Fibroblast of skin of right quadriceps (primary cell): ENCODE measurements at places on chromosomes 16 and 17.
A peak's percentile ranks its signal among the peaks of the same experiment; 100 is the strongest.

DNA sequence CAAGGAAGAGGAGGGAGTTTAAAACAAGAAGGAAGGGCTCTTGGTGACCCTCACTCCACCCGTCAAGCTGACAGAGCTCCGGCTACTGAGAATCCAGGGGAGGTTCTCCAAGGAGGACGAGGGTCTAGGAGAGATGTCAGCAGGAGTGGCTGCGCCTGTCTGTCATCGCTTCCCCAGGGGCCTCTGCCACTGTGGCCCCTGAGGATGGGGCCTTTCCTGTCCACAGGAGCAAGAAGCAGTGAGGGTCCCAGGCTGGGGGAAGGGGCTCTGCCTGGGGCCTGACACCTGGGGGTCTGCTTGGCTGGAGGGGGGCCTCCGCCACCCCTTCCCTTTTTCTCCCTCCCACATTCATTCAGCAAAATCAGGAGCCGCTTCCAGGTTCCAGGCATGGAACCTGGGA is 66.5 kb upstream of the TNRC6C start:
- no peak for DNase-seq

- no peak for DNase-seq
Measured at GRCh38 chr16:66309-67182, 5.9 kb downstream of the RHBDF1 start.

DNA sequence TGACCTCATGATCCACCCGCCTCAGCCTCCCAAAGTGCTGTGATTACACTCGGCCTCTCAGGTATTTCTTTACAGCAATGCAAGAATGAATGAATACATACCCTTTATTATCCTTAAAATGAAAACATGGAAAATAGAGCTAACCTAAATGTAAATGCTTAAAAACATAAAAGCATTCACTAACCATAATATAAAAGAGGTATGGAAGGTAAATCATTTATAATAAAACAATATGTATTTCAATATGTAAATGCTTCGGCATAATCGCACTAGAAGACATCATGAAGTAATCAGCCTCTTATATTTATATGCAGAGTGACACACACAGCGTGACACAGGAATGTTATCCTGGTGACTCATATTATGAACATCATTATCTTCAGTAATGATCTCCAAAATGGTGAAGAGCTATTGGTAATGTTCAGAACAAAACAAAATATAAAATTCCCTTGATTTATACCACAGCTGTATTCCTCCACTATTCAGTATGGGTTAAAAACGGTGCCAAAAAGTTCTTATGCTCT is 53.9 kb downstream of the AIPL1 start:
- peak; percentile 78 for DNase-seq

- DNase-seq = no peak
Measured at GRCh38 chr16:2786061-2786825, 1.1 kb downstream of the PRSS33 start.

DNA sequence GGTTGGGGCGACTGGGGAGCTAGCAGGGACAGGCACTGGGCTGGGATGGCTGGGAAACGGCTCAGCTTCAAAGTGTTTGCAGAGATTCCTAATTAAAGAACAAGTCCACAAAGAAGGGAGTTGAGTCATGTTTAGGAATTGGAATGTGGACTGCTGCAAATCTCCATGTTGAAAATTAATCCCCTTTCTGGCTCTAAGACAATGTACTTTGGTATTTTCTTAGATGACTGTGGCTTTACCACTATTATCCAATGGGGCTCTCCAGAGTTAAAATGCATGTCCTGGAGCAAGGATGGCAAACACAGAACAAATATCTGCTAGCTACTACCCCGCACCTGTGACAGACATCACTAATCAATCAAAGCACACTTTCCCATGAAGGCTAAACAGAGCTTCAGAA is 22.2 kb upstream of the WSCD1 start:
- peak; percentile 35 for DNase-seq

DNA sequence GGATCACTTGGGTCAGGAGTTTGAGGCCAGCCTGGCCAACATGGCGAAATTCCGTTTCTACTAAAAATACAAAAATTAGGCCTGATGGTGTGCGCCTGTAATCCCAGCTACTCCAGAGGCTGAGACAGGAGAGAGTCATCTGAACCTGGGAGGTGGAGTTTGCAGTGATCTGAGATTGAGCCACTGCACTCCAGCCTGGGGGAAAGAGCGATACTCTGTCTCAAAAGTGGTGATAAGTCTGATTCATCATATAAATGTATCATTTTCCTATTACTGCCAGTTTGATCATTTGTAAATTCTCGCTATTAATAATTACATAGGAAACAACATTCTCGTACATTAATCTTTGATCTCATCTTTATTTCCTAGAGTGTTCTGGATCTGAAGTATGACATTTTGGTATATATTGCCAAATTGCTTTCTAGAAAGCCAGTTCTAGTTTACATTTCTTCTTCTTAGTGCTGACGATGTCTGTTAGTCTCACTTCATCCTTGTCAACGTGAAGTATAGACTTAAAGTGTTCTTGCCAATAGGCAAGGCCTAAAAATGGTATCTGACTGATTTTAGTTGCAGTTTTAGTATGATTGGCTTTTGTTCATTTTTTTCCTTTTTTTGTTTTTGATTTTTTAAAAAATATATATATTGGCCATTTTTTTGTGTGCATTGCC is 9.7 kb downstream of the RABEP1 start:
- no peak for DNase-seq

DNA sequence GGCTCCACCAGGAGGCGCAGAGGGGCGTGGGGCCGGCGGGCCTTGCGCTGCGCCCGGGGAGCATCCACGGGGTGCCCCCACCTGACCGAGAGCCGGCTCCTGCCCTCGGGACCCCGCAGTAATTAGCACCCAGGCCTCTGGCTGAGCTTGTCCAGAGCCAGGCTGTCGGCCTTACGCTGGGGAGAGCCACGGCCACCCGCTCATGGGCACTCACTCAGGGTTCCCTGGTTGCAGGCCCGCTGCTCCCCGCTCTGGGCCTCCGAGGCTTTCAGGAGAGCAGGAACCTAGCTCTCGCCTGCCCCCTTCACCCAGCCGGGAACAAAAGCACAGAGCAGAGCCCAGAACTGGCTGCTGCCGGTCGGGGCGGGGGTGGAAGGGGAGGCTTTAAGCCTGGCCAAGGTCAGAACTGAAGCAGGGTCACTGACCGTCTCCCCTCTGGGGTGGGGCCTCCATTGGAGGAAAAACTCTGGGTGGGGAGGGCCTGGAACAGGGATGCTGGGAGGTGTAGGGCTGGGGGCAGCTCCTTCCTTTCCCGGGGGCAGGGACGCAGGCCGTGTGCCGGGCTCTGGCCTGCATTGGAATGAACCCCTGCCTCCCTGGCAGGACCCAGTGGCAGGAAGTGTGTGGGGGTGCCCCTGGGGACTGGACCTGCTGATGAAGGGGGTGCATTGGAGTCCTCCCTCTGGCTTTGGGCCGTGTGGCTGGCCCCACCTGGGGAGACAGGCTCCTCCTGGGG is 12.3 kb downstream of the GLIS2 start:
- DNase-seq = peak; percentile 78

- DNase-seq = no peak
Measured at GRCh38 chr17:80389011-80389995, 25.7 kb upstream of the ENDOV start.

DNA sequence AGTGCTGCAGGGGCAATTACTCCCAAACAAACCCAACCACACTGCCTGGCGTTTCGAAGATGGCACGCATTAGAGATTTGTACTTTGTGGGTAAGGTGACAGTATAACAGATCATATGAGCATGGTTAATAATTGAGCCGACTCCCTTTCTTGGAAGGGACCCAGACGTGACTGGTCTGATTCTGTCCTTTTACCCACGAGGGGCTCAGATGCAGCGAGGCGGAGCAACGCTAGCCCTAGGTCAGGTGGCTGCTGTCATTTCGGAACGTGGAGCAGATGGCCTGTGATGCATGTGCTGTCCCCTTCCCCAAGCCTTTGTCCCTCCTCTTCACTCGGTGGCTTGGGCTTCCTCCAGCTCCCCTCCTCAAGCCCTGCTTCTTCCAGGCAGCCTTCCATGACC is 84.2 kb downstream of the SNX29 start:
- DNase-seq = no peak
